ENCODE measurements at places on chromosomes 5 and 9.

GRCh38 chr9:127490535-127491230 lies 39.4 kb downstream of the LRSAM1 start:
- DNase-seq = no peak

GRCh38 chr5:135395451-135395850 lies 3.6 kb downstream of the MACROH2A1 start:
- no peak for DNase-seq

DNA sequence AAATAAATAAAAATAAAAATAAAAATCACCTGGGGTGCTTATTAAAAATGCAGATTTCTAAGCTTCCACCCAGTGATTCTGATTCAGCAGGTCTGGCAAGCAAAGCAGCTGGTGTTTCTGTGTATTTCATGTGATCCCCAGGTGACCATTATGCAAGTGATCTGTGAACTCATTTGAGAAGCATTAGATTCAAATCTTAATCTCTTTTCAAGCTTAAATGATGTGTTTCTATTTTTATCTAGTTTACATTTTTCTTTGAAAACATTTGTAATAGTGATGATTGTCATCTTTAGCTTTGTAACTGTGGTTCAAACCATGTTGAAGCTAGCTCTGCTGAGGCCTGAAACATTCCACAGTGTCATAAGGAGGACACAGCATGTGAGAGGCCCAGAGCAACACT lies 804.8 kb upstream of the ZNF608 start:
- DNase-seq = no peak

DNA sequence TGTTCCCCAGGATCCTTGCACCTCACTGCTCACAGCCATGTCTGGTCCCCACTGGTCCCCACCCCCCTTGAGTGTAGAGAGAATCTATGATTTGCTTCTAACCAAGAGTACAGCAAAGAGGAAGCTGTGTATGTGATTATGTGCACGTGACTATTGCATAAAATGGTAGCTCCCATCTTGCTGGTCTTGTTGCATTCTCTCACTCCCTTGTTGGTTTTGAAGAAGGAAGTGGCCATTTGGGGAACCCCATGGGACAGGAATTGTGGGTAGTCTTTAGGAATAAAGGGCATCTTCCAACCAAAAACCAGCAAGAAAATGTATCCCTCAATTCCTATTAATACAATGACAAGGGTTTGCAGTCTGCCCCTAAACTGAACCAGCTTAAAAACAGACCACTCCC lies 5.2 kb upstream of the FCN2 start:
- DNase-seq = no peak

- DNase-seq = no peak
Measured at GRCh38 chr5:57332361-57332760, 150.2 kb downstream of the ACTBL2 start.

DNA sequence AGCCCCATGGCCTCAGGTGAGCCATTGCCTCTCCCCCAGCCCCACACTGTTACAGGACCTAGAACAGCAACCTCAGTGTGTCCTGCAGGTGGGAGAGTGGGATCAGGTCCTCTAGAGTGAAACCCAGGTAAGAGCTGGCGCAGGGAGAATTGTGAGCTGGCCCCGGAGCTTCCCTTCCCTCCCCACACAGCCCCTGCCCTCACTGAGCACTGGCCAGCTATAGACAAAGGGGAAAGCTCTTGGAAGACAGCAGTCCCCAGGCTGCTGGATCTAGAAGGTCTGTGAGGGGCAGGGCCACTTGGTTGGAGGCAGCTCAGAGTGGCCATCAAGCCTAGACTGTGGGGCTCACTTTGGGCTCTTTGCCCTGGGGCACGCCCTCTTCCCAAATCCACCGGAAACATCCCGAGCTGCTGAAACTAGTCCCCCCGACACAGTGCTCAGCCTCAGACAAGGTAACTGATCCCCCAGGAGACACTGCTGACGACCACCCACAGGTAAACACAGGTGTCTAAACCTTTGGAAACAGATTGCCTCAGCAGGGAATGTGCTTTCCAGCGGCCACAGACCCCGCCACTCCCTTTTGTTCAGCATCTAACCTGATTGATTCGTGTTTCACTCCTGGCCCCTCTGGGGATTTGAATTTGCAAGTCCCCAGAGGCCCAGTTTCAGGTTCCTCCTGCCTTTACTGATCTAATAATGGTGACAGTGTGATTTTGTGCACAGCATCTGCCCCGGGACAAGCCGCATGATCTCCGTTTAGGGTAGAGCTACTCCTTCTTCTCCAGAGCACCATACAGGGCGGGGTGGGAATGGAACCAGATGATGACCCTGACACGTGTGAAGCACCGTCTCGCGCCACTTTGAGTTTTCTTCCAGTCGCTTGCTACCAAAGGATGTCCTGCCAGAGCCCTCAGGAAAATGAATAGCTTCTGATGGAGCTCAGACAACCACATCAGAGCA lies 42.2 kb upstream of the ADAMTS2 start:
- no peak for DNase-seq

GRCh38 chr5:121805911-121806310 lies 45.8 kb upstream of the FTMT start:
- no peak for DNase-seq

DNA sequence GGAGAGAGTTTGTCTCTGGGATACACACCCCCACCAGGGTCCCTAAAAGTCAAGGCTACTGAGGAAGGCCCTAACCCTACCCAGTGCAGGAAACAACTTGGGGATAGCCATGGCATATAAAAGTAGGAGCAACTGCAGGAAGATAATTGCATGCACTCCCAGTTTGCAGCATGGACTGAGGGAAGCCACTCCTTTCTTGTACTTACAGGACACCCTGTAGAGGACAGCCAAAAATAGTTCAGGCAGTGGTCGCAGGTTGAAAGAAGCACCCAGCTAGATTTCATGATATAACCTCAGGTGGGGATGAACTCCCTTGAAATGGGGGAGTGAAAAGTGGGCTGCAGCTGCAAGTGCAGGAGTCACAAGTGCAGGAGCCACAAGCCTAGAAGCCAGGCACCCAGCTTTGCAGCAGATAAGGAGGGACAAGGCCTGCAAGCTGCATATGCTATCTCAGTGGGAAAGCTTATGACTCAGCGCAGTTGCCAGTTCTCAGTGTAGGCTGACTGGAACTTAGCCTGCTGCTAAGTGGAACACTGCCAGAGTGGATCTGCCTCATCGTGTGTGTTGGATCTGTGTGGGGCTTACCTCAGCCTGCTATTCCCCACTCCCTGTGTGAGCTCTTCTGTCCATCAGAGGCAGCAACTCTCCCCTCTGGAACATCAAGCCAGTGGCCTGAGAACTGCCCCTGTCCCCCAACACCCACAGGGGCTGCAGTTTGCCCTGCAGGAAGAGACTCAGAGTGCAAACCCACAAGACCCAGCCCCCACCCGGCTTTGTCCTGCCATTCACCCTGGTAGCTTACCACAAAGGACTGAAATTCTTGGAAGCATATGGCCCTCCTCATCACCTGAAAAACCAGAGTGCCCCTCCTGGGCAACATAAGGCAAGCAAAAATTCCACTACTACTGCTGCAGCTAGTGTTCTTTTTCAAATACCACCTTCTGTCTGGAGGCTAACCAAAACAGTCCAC lies 42.7 kb downstream of the CYLC2 start:
- no peak for DNase-seq

Measured in omental fat pad (tissue), 4 donors.